ENCODE measurements at places on chromosomes 11 and 22.

- no peak for DNase-seq
Measured at GRCh38 chr11:69267395-69267805, 26.6 kb upstream of the MYEOV start.

GRCh38 chr22:38266120-38266519, 6.7 kb downstream of the TMEM184B start:
- no peak for DNase-seq

DNA sequence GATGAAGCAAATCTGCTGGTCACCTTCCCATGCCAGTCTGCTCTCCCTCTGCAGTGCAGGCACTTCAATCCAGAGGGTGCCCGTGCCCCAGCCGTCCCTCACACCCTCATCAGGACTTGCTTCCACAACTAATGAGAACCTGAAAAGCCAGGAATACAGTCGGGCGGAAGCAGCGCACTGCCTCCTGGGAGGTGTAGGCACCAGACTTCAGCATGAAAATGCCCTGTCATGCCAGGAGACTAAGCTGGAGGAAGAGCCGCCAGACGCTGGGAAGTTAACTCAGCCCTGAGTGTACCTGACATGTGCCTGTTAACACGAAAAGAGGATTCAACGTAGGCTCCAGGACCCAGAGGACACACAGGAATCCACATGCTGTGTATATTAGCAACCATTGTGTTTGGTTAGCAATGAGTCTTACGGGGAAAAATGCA, 40.1 kb upstream of the FLI1 start:
- no peak for DNase-seq

- no peak for DNase-seq
Measured at GRCh38 chr11:123209591-123209990, 14.5 kb upstream of the CLMP start.

GRCh38 chr11:116598036-116598435, 174.8 kb downstream of the BUD13 start:
- no peak for DNase-seq

GRCh38 chr11:58992489-58992888, 53.2 kb downstream of the GLYATL1 start:
- no peak for DNase-seq

DNA sequence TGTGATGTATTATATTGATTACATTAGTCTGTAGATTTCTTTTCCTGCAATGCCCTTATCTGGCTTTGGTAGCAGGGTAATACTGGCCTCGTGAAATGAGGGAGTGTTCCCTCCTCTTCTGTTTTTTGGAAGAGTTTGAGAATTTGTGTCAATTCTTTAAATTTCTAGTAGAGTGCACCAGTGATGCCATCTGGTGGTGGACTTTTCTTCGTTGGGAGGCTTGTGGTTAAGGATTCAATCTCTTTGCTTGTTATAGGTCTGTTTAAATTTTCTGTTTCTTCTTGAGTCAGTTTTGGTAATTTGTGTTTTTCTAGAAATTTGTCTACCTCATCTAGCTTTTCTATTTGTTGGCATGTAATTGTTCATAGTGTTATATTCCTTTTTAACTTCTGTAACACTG, 18.9 kb downstream of the SHANK3 start:
- no peak for DNase-seq
